ENCODE measurements at places on chromosomes 4 and X.

DNA sequence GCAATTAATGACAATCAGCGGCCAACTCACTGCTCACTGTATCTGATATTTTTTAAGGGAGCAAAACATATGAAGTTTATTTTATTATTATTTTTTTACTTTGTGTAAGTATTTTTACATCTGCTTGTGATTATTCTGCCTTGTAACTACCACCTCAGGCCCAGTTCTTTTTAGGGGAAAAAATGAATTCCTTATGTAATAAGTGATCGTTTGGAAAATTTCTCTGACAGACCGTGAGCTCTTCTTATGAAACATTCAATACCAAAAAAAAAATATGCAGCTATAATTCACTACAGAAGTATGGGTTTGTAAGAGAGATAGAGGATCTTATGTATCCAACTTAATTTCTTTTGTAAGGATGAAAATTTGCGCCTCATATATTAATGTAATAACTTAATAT, 33.5 kb upstream of the STOX2 start:
- no peak for DNase-seq

DNA sequence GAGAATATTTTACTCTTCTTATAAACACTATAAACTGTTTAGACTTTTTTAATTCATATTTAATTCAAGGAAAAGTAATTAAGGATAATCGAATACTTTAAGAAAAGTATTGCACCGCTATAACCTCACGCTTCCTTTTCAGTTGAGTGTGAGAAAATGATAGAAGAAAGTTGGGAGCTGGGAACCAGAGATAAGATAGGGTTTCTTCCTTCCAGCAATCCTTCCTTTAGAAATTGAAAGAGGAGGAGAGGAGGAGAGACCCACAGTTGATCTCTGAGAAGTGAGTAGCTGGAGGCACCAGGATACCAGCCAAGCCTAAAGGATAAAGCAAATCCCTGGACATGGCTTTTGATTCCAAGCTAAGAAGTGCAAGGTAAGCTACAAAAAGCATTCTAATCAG, 242.3 kb upstream of the NOCT start:
- no peak for DNase-seq

DNA sequence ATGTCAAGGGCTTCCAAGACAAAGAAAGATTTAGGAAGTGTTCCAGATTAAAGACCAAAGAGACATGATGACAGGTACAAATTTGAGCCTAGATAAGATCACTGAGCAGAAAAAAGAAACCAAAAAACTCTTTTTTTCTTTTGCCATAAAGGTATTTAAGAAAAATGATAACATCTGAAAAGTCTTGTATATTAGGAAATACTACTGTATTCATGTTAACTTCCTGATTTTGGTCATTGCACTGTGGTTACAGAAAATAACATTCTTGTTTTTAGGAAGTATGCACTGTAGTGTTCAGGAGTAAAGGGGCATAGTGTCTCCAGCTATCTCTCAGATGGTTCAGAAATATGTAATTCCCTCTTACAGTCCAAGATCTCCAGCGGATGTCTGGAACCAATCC, 37.1 kb downstream of the RWDD4 start:
- DNase-seq, result peak; percentile 85

GRCh38 chr4:28690890-28691289, 1830.2 kb downstream of the STIM2 start:
- DNase-seq, result no peak

DNA sequence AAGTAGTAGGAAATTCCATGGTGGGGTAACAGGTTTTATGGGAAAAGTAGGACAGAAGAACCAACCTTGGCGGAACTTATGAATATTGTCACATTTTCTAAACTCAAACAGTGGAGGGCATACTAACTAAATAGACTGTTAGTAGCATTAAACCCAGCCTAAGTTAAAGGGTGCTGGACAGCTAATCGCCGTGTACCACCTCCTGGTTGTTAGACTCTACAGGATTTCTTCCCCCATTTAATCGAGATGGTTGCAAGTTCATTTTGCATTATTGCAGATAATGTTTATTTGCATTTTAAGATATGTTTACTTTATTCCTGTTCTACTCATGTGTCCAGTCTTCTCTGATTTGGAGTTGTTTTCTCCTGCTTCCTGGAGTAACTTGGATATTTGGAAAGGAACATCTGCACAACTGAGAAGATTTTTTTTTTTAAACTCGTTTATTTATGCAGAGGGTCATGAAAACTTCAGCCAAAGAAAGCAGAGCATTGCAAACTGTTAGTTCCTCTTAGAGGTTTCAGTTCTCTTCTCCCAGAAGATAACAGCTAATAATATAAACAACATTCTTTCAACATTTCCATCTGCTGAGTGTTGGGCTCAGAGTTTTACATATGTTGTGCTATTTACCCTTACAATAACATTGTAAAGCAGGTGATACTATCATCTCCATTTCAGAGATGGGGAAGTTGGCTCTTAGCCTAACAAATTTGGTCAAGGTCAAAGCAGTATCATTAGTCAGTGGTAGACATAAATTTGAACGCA, 51.5 kb upstream of the TBC1D9 start:
- no peak for DNase-seq

DNA sequence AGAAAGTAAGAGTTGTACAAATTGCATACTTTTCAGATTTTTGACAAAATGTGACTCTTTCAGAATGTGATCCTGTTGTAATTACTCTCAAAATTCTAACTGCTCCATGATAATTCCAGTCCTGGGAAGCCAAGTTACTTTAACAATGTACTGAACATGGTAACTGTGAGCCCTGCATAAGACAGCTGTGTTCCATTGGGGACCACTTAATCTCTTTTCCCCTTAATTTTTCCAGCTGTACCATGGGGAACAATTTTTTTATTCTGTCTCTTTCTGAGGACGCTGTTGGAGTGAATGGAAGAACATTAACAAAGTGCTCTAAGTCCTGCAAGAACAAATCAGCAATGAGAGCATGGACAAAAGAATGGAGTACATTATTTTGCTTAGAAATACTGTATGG, 95.8 kb downstream of the UPRT start:
- DNase-seq, result no peak

DNA sequence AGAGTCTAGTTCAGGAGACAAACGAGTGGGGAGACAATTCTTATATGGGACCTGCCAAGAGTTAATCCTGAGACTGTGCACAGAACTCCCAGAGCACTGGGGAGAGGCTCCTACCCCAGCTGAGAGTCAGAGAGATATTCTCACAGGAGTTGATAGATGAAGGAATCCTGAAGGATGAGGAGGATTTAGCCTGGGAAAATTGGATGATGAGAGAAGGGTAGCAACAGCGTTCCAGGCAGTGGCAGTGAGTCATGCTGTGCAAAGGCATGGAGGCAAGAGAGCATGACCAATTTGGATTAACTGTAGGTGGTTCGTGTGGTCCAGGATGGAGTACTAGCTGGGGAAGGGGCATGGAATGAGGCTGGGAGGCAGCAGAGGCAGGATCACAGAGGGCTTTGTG, 318.6 kb downstream of the LDB2 start:
- DNase-seq, result no peak

DNA sequence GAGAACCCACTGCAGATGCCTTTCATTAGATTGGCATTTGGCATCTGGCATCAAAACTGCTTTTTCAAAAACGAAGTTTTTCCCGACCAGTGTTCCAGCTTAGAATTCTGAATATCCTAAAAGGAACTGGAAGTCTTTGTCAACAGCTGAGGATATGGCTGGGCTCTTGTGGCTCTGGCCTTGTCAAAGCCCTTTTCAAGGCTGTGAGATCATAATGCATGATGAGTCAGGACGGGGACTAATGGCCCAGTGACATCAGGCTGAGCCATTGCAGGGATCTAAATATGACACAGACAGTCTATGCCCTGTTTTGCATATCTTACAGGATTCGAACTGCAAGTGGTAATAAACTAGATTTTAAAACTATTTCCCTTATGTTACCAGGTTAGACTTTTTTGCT, 306.4 kb downstream of the PTTG2 start:
- DNase-seq, result no peak

All from AML-193 (cell line).